Activated naive CD8-positive, alpha-beta T cell treated with anti-CD3 and anti-CD28 coated beads for 36 hours (primary cell): ENCODE measurements at places on chromosomes 4 and X. TPM values are rescaled to one million over a fixed set of nuclear protein-coding genes. Genes with fewer than 3 reads are reported as not detected.

Gene TEX13B
- total RNA-seq, result not detected

Gene CISD2
- total RNA-seq, result 41.5 TPM

Gene DMRTC1B
- total RNA-seq, result not detected

Gene HELT
- not detected for total RNA-seq

Gene DIPK2B
- total RNA-seq, result not detected

Gene TEX13C
- not detected for total RNA-seq

Gene GABRE
- not detected for total RNA-seq

Gene FSTL5
- not detected for total RNA-seq
